ENCODE measurements at places on chromosomes 4 and X.

DNA sequence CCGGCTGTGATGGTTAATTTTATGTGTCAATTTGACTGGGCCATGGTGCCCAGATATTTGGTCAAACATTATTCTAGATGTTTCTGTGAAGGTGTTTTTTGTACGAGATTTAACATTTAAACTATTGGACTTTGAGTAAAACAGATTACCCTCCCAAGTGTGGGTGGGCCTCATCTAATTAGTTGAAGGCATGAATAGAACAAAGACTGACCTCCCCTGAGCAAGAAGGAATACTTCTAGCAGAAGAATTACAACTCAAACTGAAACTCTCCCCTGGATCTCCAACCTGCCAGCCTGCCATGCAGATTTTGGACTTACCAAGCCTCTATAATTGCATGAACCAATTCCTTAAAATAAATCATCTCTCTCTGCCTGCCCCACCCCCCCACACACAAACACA lies 132.5 kb downstream of the DHX15 start:
- DNase-seq: no peak

- DNase-seq: no peak
Measured at GRCh38 chrX:153469811-153470410, 465 bp downstream of the HAUS7 start.

DNA sequence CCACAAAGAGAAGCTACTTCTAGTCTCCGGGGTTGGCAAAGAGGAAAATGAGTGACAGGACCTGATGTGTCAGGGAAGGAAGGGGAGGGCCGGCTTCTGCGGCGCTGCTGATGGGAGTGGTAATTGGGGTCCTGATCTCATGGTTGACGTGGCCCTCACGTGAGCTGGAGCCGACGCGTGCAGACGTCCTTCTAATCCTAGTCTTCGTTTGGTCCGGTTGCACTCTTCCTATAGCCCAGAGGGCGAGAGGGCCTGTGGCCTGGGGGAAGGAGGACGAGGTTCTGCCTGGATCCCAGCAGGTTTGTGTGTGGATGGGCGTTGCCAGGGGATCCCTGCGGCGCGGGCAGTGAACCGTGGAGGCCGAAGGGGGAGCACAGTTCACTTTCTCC lies at the start of gene ARMCX1:
ARMCX1 (plus strand) TSS at position 186 of the 389 bp plus-strand sequence. CDS start 2,384 bp downstream, outside the sequence.
- no peak for DNase-seq

DNA sequence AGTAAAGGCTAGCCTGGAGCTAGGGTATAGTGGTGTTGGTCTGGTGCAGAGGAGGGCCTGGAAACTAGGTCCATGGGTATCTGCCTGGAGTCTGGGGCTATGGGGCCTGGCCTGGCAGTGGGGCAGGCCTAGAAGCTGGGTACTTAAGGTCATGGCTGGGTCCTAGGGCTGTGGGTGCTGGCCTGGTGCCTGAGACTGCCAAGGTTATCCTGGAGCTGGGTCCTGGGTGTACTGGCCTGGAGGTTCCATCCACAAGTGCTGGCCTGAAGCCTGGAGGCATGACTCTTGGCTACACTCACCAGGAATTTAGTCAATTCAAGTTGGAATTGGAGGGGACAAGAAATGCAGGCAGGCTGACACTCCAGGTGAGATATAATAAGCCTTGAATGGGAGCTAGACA lies 108.4 kb upstream of the ZCCHC13 start:
- no peak for DNase-seq

GRCh38 chr4:184932343-184932742 lies 85.9 kb upstream of the HELT start:
- no peak for DNase-seq
